ENCODE measurements at places on chromosomes 7 and 10.

GRCh38 chr7:30351286-30351685 is 66.9 kb downstream of the ZNRF2 start:
- no peak for DNase-seq

GRCh38 chr10:95312986-95313495 is 22.2 kb upstream of the PDLIM1 start:
- no peak for DNase-seq

DNA sequence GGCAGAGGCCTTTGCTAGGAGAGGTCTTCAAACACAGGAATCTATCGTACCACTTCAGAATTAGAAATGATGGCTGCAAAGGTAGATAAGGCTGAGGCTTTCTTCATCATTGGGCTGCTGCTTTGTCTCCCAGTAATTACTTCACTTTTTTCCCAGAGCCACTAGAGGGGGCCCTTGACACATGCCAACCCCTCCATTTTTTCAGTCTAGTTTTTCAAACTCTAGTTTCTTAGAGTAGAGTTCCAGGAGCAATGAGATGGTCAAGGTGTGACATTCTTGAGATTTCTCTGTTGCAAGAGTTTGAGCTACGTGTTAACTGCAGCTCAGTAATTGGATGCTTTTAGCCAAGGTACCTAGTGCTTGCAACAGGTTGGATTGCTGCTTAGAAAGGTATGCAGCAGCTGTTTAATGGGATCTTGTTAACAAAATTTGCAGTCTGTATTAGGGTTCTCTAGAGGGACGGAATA is 33.8 kb upstream of the RBM20 start:
- no peak for DNase-seq

- DNase-seq = no peak
Measured at GRCh38 chr7:30557245-30557644, 37.4 kb upstream of the GARS1 start.

DNA sequence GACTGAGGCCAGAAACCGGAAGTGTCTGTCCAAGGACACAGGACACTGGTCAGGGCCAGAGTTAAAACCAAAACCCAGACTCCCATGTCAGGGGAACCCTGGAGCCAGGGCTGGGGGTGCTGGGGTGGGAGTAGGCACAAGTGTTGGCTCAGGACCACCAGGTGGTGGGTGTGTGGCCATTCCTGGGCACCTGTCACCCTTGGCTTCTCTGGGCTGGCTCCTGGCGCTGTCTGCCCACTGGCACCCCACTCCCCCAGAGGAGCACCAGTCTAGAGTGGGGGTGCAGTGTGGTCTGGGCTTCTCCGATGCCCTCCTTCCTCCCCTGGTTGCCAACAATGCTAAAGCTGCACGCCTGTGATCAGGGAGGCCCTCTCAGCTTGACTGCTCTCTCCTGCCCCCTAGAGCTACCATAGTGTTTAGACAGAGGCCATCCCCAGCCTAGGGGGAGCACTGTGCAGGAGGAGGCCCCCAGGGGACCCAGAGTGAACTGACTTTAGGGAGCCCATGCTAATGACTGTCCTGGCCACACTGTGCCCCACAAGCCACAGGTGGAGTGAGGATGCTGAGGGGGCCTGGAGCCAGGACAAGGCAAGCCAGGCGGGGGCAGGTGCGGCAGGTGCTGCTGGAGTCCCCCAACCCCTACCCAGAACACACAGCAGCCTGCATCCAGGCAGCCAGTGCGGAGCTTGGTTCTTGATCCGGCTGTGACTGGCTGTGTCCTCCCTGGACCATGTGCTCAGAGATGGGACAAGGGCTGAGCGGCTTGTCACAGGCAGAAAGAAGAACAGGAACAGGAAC is 11.0 kb downstream of the RASGEF1A start:
- DNase-seq = no peak

- no peak for DNase-seq
Measured at GRCh38 chr10:71687077-71687476, 32.5 kb downstream of the C10orf105 start.

All from stimulated activated CD8-positive, alpha-beta memory T cell treated with anti-CD3 and anti-CD28 coated beads, Interleukin-12 subunit alpha, Interleukin-12 subunit beta, amount 100 ng/mL, for 4 hours (primary cell).